ENCODE measurements at places on chromosomes 11 and 22. TPM values are rescaled to one million over a fixed set of nuclear protein-coding genes. Genes with fewer than 3 reads are reported as not detected.

GRCh38 chr11:85316967-85317366 is 310.2 kb downstream of the DLG2 start:
- DNase-seq: no peak

DNA sequence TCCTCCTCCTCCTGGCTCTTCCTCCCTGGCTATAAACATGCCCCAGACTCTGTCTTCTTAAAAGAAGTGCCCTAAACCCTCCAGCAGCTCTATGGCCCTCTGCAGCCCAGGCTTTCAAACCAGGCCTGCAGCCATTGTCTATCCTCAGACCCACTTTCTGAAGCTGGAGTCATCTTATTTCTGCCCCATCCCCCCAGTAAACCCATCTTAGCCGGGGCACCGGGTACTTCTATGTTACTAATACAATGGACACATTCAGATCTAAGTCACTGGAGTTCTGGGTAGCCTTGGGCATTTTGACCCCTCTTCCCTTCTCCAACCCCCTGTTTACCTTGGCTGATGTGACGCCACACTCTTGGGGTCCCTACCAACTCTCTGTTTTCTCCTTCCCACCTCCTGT is 29.7 kb upstream of the CACNG2 start:
- DNase-seq: peak; percentile 10

GRCh38 chr11:93000511-93001476 is 31.3 kb downstream of the MTNR1B start:
- no peak for DNase-seq

DNA sequence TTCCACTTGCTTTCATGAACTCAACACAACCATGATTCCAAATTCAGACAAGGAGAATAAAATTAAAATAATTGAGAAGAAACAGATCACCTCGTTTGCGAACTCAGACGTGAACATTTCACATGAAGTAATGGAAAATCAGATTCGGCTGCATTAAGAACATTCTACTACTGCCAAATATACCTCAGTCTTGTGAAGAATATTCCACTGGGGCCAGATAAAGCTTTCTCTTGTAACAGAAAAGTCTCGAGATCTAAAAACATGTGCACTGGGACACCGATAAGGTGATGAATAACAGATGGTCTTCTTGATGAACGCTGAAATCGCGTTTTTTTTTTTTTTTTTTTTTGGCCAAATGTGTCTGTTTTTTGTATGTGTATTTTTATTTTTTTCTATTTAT is 761.1 kb downstream of the BRD1 start:
- DNase-seq: no peak

DNA sequence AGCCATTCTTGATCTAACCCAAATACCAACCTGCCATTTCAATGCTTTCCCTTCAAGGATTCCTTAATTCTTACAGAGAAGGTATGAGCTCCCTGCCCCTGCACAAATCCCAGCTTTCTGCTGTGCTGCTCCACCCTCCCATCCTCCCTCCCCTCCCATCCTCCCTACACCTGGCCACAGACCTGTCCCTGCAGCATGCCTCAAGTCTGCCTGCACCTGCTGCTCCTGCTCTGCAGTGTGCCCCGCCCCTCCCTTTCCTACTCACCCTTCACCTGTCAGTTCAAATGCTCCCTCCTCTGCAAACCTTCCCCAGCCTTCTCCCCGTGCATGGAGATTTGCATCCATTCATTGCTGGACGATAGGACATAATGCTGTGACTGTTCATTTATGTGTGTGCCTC is 139.9 kb upstream of the NARS2 start:
- DNase-seq: no peak

DNA sequence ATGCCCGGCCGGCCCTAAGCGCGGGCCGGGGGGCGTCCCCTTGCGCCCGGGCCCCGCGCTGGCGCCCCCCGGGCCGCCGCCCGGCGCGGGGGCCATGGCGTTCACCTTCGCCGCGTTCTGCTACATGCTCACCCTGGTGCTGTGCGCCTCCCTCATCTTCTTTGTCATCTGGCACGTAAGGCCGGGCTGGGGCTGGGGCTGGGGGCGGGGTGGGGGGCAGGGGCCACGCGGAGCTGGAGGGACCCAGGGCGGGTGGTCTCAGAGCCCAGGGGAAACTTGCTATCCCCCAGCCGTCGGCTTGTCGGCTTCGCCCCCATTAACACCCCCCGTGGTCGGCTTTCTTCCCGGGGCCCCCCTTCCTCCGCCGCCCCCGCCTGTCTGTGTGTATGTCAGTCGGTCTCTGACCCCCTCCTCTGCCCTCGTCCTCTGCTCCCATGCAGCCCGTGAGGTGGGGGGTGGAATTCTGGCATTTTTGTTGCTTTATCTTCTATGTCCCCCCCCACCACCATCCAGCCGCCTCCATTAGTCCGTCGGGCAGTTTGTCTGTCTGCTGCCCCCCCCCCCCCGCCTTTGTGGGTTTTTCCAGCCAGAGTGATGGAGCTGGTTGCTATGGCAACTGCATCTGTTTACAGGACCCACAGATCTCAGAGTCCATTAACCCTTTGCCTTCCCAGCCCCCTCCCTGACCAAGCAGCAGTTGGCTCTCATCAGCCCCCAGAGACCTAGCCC is 552 bp downstream of the CNIH2 start:
- no peak for DNase-seq

DNA sequence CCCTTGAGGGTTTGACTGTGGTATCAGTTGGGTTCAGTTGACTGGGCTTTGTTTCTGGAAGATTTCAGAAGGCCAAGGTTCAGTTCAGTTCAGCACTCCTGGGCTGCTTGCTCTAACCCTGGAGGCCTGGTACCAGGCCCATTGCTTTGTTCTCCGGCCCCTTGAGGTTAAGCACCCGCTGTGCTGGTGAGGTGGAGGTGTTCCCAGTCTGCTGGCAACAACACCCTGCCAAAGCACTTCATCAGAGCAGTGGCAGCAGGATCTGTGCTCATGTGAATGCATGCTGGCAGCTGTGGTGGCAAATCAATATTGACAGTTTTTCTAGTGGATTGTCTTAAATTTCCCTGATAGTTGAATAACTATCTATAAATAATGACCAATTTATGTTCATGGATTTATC is 3.8 kb upstream of the SCGB1D1 start:
- DNase-seq: peak; percentile 47

- DNase-seq: no peak
Observed at GRCh38 chr11:86003654-86004053, 65.2 kb downstream of the PICALM start.

- DNase-seq: peak; percentile 69
Observed at GRCh38 chr11:8832571-8833260, 78.3 kb upstream of the AKIP1 start.

GRCh38 chr11:101718402-101718801 is 134.6 kb upstream of the TRPC6 start:
- DNase-seq: no peak

- DNase-seq: no peak
Observed at GRCh38 chr11:96664110-96664509, 274.3 kb downstream of the JRKL start.

DNA sequence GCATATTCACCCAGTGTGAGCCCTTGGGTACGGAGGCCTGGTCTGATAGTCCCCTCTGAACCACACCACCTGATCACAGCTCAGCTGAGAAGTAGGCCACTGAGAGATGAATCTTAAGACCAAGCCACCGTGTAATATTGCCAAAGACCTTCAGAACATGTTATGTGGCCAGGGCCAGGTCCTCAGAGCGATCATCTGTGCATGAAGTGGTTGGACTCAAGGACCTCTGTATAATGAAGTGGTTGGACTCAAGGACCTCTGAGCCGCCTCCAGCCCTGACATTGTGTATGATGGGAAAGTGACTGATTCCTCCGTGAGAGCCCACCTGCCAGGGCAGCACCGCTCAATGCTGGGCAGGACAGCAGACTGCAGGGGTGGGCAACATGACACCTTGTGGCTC is 70.2 kb downstream of the TP53I11 start:
- DNase-seq: no peak

DNA sequence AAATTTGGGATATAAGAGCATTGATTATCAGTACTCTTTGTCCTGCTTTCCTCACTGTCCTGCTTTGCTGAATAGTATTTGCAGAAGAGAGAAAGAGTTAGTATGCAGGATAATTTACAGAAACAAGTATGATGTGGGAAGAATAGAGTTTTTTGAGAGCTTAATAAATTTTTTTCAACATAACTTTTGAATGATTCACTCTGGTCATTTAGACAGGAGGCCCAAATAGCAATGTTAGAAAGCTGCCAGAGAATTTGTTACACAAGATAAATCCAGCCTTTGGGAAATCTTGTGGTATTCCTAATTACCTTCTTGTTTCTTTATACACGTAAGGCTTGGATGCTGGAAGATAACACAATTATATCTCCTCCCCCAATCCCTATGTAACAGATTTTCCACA is 484.6 kb downstream of the CNTN5 start:
- DNase-seq: no peak

Gene KRTAP5-1
- not detected for total RNA-seq

Gene SCGB2A2
- not detected for total RNA-seq

Gene TBRG1
- 18.5 TPM for total RNA-seq

Gene OOSP3
- not detected for total RNA-seq

Gene GPHA2
- not detected for total RNA-seq
